ENCODE measurements at places on chromosomes 1 and 21.

DNA sequence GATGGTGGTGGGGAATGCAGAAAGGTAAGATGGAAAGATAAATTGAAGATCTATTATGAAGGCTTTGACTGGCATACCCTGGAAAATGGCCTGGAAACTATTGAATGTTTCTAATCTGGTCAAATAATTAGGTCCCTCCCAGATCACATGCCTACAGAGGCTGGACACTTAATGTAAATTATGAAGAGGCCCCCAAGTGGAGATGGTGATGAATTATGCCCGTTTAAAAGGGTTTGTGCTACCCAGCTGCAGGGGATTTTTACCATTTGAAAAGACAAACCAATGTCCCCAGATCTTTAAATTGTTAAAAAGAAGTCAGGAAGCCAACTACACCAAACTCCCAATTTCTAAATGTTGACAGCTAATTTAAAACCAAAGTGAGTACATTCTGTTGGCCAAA, 35.7 kb upstream of the FMN2 start:
- no peak for DNase-seq

GRCh38 chr1:235910357-235911299, 43.9 kb upstream of the LYST start:
- no peak for DNase-seq

DNA sequence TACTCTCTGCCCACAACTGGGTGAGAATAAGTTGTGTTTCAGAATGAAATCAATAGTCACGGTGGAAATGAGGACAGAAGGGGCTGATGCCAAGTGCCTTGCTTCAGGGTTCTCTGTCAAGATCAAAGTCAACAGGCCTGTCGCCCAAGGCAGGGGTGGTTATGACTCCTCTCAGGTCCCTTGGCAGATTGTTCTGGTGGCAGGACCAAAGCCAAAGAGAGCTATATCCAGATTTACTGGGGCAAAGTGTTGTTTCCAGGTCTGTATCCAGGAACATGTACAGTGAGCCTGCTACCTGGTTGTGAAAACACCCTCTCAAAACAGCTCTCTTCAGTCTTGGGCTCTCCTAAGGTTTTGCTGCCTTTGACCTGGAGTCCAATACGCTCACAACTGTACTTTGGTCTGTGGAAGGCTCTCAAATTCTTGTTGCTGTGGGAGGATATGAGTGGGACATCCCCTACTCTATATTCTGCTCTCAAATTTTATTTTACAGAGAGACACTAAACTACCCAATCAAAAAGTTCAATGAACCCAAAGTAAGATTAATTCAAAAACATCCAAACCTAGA, 175.1 kb upstream of the ETV3 start:
- DNase-seq = no peak

GRCh38 chr1:22772014-22772413, 61.4 kb downstream of the EPHB2 start:
- DNase-seq = no peak

DNA sequence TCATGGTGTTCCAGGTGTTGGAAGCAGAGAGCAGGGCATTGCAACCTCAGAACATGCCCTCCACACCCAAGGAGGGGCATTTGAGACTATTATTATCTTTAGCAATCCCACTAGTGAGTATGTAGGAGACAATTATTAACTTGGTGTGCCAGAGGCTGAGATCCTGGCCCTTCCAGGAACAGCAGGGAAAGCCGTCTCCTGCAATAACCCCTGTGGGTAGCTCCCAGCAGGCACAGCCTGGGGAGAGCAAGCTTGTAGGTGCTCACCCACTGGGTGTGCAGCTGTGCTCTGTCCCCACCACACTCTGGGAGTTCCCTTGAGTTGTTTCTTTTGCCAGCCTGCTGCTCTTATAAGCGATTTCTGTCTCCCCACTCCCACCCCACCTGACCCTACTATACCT, 10.3 kb downstream of the CFAP107 start:
- DNase-seq = no peak

DNA sequence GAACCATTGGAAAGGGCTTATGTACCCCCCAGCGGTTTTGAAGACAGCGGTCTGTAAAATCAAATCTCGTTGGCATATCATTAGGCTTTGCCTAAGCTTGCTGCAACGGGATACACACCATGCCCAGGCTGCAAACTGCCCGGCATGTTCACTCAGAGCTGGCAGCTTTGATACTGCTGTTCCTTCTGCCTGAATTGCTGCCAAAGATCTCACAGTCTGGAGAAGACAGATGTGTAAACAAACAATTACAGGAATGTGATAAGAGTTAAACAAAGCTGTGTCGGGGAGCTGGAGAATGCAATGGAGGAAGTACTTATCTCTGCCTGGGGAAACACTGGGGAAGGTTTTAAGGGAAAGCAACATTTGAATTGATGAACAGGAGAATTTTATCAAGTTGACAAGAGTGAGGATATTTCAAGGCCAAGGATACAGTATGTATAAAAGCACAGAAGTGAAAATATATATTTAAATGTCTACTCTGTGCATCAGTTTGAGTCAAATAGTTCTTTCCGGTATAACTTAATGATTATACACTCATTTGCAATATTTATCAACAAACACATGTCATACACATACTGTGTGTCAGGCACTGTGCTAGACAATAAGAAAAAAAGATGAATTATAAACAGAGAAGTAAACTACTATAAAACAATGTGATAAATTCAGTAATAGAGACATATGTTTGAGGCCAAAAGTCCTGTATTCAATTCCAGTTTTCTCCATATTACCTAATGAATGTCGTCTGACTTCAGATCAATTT, 29.9 kb downstream of the CHML start:
- DNase-seq = no peak

All from GM12891 (cell line).